ENCODE measurements at places on chromosomes 2 and 18.

DNA sequence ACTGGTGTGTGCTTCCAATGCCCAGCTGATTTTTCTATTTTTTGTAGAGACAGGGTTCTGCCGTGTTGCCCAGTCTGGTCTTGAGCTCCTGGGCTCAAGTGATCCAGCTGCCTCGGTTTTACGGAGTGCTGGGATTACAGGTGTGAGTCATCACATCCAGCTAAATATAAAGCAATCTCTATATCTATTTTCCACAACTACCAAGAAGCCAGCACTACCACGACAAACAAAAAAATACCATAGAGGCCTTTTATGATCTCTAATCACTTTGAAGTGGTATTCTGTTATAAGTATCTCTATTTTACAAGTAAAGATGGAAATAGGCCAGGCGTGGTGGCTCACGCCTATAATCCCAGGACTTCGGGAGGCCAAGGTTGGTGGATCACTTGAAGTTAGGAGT, 34.7 kb downstream of the C2orf74 start:
- DNase-seq = no peak

GRCh38 chr2:19131871-19132270, 226.6 kb downstream of the OSR1 start:
- DNase-seq = no peak

DNA sequence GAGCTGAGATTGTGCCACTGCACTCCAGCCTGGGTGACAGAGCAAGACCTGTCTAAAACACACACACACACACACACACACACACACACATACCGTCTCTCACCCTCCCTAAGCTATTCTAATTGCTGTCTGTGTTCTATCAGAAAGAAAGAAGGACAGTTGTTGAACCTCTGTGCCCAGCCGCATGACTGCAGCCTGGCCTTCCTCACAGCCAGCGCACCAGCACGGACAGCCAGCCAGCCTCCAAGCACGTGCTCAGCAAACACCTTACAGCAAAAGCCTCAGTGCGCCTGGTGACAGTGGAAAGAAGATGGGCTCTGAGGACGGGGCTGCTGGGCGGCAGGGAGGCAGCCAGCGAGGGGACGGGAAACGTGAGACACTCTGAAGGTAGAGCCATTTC, 58.0 kb downstream of the ZNF516 start:
- DNase-seq = no peak

GRCh38 chr2:71675296-71675695, 221.9 kb downstream of the DYSF start:
- no peak for DNase-seq

GRCh38 chr2:191677646-191678436, at the start of gene NABP1:
NABP1 (plus strand) TSS chr2:191678136; CDS start chr2:191678615, 479 bp downstream.
- peak; percentile 98 for DNase-seq

DNA sequence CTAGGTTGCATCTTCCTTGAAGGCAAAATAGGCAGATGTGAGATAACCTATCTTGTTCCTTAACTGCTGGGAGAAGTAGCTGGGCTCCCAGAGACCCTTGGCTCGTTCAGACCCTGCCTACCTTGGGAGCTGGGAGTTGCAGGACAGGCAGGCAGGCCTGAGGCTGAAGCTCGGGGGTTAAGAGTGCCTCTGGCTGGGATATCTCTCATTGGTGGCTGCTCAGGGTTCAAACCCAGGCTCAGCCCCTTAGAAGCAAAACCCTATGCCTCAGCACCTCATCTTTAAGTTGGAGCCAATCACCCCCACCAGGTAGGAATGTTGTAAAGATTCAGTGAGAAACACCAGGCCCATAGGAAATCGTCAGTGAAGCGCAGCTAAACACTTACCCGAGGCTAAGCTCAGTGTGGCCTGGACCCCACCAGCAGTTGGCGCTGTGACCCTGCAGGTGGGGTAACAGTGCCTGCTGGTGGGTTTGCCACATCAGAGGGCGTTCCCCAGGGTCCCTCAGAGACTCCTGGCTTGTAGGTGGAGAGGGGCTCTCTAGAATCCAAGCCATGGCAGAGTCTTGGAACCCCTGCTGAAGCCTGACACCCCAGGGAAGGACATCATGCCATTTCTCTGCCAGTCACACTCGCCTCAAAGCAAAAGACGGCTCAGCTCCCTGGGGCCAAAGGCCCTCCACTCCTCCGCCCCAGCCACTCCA, 54.6 kb upstream of the GPR17 start:
- DNase-seq = no peak

- DNase-seq = no peak
Observed at GRCh38 chr2:70009762-70010575, 48.5 kb upstream of the ASPRV1 start.

DNA sequence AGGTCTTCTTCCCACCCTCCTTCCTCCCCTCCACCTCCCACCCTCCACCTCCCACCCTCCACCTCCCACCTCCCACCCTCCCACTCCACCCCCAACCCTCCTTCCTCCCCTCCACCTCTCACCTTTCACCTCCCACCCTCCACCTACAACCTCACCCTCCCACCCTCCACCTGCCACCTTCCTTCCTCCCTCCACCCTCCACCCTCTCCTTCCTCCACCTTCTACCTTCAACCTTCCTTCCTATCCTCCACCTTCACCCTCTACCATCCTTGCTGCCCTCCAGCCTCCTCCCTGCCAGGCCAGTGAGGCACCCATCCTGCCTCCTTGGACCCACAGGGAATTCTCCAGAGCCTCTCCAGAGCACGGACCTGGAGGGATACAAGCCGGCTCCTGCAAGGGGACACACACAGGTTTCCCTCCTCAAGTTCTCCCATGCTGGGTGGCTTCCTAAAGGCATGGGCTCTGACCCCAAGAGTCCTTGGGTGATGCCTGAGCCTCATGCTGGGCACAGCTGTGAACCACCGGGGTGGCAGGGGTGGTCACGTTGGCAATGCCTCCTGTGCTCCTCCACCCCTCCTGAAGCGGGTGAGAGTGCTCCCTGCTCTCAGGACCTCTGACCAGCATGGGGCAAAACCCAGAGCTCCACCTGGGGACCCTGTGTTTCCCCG, 293.0 kb downstream of the NDUFA10 start:
- no peak for DNase-seq
